Activated T-helper 9 cell treated with anti-CD3 and anti-CD28 coated beads, Interleukin-2, amount 50 U/mL, for 16 hours (primary cell): ENCODE measurements at places on chromosomes 4 and X.

DNA sequence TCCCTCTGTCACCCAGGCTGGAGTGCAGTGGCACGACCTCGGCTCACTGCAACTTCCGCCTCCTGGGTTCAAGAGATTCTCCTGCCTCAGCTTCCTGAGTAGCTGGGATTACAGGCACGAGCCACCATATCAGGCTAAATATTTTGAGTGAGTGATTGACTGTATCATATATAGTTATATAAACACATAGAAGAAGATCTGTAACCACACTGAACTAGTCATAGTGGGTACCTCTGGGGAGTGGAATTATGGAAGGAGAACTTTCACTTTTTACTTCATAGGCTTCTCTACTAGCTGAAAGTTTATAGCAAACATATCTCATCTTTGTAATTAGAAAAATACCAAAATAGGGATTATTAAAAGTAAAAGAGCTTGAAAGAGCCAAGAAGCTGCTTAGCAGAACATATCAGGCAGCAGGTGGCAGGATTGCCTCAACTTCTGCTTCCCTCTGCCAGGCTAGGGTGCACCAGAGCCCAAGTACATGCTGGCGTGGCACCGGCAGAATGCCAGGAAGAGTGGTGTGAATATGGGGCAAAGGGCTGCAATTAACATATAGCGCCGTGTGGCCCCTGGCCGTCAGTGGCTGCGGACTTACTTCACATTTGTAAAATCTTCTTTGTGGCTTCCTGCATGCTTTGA, 39.5 kb upstream of the CD40LG start:
- peak; percentile 32 for DNase-seq

- DNase-seq: peak; percentile 32
Measured at GRCh38 chr4:183182873-183183725, 84.0 kb downstream of the WWC2 start.

DNA sequence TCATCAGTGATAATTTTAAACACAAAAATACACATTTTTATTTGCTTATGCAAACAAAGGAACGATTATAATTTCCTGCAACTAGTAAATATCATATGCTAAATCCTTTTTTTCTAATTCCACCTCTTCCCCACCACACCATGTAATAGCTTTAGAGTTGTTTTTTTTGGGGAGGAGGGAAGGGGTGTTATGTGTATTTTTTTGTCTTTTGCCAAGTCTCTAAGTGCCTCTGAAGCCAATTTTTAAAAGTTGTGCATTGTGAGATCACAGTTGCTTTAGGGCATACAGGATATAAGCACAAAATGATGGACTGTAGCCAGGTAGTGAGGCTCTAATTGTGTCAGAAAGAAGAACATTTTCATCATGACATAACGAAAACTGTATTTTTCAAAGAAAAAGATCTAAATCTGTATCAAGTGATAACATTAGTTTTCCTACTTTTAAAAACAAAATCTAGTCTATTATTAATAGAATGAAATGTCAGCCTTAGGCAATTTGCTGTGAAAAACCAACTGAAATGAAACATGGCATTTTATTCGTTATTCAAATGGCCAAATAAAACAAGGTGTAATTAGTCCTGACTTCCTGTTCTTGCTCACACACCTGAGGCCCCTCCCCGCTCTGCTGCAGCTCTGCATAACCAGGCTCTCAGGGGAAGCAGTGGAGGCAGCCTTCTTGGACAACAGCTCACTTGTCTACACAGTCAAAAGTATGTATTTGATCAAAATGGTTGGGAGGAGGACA, 157.4 kb downstream of the PALLD start:
- no peak for DNase-seq

DNA sequence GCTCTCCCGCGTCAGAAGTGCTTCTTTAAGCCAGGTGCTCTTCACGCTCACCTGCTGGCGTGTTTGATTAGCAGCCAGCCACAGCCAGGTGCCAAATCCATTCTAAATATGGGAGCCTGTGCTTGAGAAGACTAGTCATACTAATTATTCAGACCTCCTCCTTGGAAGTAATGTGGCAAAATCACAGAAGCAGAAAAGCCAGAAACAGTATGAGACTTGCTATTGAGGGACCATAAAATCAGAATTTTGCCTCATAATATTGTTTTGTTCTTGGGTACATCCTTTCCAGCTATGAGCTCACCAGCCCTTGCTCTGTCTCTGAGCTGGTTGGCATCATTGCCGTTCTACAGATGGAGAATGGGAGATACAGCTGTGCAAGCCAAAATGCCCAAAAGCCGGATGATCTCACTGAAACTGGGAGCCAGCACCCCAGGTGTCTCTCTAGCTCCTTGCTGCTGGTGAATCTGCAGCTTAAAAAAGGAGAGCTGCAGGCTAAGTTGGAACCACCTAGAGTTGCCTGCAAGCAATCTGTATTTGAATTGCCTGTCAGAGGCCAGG, 205.4 kb downstream of the SHROOM3 start:
- no peak for DNase-seq

GRCh38 chrX:102029026-102029425, 96.5 kb upstream of the TCEAL2 start:
- DNase-seq: no peak
